ENCODE measurements at places on chromosomes 1 and 21.

DNA sequence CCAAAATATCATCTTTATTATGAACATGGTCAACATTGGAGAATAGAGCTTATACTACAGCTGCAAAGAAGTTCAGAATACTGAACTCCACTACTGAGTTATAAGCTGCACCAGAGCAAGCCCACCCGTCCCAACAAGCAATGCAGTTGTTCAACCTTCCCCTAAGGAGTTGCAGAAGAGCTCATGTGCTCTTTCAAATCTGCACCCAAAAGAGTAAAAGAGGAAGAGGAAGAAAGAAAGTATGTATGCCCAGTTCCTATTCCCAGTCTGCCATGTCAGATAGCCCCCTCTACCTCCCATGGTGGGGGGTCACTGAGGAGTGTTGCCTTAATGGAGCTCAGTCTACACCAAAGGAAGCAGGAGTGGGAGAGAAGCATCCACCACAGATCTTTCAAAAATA lies 6.9 kb downstream of the C1orf162 start:
- no peak for DNase-seq

- DNase-seq, result peak; percentile 12
Measured at GRCh38 chr1:34320053-34320669, 143.5 kb downstream of the C1orf94 start.

GRCh38 chr1:44327679-44328491 lies 27.2 kb downstream of the ERI3 start:
- peak; percentile 98 for DNase-seq

DNA sequence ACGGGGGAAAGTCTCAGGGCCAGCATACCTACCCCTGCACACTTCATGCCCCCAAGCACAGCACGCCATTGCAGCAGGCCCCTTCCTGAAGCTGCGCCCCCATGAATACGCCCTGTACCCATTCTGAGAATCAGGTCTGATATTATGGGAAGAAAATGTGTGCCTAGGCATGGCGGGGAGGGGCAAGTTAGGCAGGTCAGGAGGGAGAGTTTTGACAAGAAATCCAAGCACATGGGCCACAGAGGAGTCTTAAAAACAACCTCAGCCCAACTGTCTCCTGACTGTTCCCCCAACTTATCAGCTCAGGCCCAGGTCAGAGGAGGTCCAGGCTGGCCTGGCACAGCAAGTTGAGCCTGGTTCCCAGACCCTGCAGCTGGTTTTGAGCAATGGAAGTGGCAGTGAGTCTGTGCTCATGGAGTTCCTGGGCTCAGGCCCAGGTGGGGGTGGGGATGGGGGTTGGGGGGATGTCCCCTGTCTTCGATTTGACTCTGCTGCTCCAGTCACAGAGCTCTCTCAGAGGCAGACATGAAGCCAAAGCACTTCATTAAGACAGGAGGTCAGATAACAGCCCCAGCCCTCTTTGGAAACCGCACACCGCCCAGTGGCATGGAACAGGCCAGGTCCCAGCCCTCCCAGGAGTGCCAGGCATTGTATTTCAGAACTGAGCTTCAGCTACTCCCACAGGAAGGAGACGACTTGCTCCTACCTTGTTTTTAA lies 20.6 kb upstream of the BCAR3 start:
- DNase-seq, result no peak

DNA sequence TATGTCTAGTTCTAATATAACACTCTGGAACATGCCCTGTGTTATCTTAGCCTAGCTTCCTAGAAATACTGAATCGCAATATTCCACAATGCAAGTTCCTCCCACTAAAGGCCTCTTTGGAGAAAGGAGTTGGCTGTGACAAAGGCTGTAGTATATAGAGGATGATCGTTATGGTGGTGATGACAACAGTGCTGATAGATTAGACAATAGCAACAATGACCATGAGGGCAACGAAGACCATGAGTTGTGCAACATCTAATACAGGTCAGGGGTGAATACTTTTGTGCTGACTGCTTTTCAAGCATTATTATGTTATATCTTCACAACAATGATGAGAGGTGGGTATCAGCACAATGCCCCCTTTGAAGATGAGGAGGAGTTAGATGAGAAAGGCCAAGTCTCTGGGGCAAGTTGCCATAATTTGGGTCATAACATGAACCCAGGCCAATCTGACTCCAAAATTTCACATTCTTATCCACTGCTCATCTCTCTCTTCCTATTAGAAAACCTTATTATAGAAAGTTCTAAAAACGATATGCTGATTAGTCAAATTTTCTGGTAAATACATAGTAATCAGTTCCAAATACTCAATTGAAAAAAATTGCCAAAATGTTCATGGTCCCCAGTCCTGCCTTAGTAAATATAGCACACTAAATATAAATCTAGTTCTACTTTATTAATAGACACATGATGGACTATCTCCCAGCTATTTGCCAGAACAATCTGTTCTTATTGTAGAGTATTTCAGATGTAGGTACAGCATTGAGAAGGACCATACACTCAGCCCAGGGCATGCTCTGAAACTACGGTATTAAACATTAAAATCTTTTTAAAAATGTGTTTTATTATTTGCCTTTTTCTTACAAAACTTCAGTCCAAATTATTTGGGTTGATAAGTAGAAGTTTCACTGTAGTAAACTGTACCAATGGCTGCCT lies 37.5 kb downstream of the HIVEP3 start:
- no peak for DNase-seq

- no peak for DNase-seq
Measured at GRCh38 chr1:12290828-12291227, 61.0 kb downstream of the VPS13D start.

- DNase-seq, result no peak
Measured at GRCh38 chr21:42988236-42988965, 14.0 kb downstream of the PKNOX1 start.

DNA sequence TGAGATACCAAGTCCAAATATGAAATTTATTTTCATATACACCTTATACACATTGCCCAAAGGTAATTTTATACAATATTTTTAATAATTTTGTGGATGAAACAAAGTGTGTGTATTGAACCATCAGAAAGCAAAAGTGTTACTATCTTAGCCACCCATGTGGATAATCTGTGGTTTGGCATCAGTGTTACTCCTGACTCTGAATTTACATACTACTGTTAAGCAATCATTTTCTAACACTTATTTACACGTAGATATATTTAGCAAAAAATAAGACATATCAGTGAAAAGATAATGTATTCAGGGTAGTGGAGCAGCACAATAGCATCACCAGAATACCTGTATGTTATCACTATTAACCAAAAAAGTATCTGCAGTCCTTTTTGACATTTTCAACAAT lies 23.8 kb downstream of the DENND2D start:
- DNase-seq, result no peak

GRCh38 chr21:40901691-40902090 lies 54.7 kb upstream of the DSCAM start:
- peak; percentile 27 for DNase-seq

- no peak for DNase-seq
Measured at GRCh38 chr21:14353726-14354125, 29.2 kb downstream of the HSPA13 start.

DNA sequence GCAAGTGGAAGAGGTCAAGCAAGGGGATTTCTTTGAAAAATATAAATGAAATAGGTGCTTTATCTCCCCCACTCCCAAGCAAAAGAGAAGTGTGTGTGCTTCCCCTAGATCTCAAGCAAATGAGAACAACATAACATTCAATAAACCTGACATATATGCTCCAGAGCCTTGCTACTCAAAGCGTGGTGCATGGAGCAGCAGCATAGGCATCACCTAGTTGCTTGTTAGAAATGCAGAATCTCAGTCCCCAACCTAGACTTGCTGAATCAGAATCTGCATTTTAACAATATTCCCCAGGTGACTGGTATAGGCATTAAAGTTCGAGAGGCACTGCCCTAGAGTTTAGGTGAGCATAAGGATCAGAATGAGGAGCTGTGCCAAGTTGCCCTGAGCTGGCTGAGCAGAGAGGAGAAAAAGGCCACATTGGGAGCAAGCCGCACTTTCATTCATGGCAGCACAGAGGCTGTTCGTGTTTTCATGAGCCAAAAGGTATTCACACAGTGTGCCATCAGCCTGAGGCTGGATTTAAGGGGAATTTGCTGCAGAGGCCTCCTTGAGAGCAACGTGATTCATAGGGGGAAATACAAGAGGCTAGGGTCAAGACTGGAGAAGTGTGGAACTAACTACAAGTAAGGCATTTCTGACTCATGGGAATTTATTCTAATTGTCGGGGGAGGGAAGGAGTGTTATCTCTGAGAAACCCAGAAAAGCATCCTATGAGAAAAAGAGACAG lies 14.3 kb upstream of the LPAR3 start:
- no peak for DNase-seq

DNA sequence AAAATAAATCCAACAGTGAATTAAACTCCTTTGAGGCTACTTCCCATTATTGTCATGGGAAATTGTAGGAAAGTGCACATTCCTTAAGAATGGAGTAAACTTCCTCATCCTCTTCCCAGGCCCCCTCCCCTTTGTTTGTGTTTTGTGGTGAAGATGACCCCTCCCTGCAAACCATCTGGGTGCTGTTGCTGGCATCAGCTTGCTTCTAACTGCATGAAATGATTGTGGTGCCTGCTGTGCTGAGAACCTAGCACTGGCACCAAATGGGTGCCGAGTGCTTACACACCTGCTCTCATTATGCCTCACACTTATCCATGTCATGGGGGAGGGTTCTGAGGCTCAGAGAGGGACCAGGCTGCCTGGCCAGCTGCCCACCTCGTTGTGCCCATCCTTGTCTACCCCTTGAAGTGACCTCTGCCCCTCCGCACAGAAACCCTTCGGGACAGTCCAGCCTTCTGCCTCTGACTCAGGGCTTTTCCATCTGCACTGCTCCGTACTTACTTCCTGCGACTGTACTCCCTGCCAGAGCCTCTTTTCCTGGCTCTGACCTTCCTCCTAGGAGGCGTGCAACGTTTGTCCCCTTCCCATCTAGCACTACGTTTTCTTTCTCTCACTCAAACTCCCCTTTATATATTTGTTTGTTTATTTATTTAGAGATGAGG lies 30.6 kb downstream of the CAPN2 start:
- DNase-seq, result no peak

DNA sequence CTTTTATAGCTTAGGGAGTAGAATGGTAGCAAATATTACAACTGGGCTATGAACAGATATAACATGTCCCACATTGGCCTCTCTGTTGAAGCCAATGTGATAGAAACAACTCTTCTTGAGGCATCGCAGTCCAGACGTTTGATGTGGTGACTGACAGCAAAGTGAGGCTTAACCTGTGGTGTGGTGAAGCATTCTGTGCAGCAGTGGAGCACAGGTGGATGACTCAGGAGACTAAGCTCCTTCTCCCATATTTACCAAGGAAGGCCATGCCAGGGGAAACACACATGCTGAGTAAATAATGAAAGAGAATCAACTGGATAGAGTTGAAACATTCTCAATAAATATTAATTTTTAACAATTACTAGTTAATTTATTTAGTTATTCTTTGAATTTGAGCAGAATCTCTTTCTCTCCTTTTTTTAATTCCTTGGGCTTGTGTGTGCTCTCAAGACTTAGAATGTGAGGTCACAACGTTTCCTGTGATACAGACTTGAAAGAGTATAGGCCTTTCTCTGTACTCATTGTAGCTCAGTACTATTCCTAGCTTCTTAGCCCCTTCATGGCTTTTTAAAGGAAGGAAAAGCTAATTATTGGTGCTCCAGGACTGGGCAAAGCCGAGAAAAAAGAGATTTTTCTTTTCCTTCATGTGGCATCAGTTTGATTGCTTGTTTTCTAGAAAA lies 17.6 kb downstream of the CRB1 start:
- DNase-seq, result no peak

GRCh38 chr1:36673202-36673601 lies 190.5 kb upstream of the CSF3R start:
- no peak for DNase-seq

GRCh38 chr1:207333009-207333600 lies 11.6 kb downstream of the CD55 start:
- no peak for DNase-seq

- no peak for DNase-seq
Measured at GRCh38 chr1:7558041-7558461, 213.0 kb upstream of the VAMP3 start.

- peak; percentile 84 for DNase-seq
Measured at GRCh38 chr1:225845571-225846259, 35.8 kb downstream of the EPHX1 start.

GRCh38 chr1:70836456-70836855 lies 211.2 kb downstream of the PTGER3 start:
- no peak for DNase-seq

DNA sequence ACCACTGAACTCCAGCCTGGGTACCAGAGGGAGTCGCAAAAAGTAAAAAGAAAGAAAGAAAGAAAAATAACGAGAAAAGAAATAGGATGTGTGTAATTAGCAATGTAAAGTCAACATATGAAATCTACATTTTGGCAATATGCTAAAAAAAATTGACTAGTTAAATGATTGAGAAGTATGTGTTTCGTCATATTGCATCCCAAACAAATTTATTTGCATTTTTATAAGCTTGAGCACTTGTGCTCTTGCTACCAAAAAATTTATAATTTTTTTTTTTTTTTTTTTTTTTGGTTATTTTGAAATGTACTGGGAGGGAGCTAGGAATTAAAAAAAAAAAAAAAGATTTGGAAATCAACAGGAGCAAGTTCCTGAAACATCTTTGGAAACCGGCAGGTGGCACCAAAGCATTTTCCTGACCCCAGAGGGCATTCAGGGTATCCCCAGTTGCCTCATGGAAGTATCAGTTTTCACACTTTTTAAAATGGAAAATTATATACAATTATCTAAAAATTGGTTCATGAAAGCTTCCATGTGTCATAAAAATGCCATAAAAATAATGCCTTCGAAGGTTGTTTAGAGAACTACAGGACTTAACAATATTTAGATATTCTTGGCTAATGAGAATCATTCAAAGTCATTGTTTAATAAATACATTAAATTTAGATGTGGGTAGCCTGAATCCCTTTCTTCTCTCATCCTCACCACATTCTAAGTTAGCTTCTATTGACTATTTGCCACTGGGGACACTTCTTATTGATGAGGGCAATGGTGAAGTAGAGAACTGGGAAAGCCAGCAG lies 4.8 kb upstream of the HEATR1 start:
- peak; percentile 60 for DNase-seq

- DNase-seq, result no peak
Measured at GRCh38 chr1:13652238-13652637, 47.8 kb upstream of the PRDM2 start.

Measured in MG63 (cell line).